Stimulated activated naive CD4-positive, alpha-beta T cell (primary cell): ENCODE measurements at places on chromosomes 16 and 17.

- no peak for DNase-seq
Measured at GRCh38 chr16:4067262-4068001, 48.8 kb downstream of the ADCY9 start.

GRCh38 chr16:79168321-79168720 lies 432.2 kb downstream of the MAF start:
- no peak for DNase-seq

DNA sequence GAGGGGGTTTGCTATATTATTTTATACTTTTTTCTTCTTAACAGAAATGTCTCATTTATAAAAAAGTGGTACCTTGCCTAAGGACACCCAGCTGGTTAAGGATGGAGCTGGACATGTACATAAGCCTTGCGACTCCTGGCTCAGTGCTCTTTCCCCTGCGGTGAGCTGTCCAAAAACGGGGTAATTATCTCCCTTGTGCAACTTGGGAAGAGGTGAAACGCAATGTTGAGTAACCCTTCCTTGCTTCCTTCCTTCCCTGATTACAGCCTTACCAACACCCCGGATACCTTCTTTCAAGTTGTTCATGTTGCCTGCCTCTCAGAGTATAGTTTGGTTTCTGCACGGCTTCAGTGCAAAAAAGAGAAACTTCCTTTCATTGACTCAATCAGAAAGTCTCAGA lies 94.1 kb upstream of the XYLT1 start:
- DNase-seq = no peak

GRCh38 chr16:49465661-49466528 lies 92.3 kb downstream of the C16orf78 start:
- no peak for DNase-seq

DNA sequence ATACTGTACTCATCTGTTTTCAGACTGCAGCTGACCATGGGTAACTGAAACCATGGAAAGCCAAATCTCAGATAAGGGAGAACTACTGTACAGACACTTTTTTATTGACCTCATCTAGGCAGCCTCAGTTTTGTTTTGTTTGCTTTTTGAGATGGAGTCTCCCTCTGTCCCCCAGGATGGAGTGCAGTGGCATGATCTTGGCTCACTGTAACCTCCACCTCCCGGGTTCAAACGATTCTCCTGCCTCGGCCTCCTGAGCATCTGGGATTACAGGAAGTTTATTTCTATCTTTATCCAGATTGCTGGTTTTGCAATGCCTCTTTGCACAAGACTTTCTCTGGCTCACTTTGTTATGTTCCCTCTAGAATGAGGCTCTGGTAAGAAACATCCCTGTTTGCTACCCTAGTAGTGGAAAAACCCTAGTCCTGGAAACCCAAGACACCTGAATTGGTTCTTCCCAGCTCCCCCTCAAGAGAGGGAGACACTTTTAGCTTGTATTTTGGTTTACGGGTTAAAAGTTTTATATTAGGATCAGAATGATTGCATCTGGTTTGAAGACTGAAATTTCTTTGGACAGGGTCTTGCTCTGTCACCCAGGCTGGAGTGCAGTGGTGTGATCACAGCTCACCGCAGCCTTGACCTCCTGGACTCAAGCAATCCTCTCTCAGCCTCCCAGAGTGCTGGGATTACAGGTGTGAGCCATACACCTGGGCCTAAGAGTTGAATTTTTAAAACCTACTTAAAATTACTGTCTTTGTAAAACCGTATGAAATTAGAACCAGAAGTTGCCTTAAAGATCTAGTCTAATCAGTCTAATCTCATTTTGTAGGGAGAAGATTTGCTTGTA lies 38.9 kb downstream of the ZNF207 start:
- DNase-seq = no peak

DNA sequence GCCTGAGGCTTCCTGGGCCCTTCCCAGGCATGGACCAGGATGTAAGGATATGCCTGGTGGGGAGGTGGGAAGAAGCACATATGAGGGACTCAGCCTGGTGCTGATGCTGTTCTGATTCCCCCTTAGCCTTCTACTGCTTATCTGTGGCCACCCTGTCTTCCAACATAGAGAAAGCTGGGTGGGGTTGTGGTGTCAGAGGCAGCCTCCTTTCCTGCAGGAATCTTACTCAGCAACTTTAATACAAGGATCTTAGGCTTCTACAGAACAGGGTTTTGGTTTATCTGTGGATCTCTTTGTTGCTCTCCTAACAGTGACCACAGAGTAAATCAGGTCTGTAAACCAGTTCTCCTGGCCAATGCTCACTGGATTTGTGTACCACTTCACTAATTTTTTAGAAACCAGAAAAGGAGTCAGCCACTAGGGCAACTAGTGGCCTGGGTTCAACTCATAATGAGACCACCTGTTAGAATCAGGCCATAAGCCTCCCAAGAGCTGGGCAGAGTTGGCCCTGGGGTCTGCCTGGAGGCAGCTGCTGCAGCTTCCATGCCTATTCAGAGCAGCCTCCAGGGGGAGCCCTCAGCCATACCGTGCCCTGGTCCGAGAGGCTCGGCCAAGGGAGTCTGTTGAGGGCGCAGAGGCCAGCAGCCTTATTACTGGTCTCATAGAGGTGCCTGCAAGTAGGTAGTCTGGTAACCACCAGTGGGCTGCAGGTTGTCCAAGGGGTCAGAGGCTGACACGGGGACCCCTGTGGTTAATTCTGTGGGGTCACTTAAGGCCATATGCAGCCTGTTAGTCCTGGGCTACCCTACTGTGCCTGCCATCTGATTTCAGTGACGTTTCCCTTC lies 7.1 kb downstream of the HAS3 start:
- no peak for DNase-seq

DNA sequence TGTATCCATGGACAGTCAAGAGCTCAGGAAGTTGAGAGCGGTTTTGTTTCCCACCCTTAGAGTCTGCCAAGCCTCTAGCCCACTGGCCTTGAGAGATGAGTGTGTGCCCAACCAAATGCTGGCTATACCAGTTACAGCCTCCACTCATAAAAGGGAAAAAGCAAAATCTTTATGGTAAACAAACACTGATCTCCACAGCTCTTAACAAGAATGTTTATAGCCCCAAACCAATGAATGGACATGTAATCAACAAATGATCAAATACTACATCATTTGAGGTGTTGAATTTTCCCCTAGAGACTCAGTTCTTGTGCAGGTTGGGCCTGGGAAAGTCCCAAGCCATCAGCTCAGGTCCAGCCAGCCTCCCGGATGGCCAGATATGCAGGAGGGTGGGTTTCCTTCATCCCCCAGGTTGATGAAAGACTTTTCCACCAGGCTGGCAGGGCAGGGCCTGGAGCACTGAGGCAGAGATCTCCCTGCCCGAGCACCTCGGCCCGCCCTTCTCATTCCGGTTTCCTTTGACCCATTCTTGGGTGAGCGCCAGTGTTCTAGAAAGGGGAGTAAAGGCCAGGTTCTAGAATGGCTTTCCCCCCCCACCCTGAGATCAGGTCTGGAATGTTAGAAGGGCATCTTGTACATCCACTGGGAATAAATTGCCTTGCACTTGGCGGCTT lies 3.9 kb upstream of the EFTUD2 start:
- no peak for DNase-seq

DNA sequence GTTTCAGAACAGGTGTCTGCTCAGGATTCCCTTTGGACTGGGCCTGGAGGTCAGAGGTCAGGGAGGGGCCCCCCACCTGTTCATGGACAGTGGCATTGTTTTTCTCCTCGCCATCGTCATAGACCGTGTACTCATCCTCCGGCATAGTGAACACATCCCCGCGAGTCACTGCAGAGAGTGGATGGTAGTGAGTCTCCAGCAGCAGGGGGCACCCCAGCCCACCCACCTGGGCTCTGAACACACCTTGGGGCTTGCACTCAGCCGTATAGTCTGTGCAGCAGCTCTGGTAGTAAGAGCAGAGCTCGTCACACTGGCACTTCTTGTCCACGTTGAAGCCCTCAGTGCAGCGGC lies 448 bp downstream of the VTN start:
- no peak for DNase-seq

DNA sequence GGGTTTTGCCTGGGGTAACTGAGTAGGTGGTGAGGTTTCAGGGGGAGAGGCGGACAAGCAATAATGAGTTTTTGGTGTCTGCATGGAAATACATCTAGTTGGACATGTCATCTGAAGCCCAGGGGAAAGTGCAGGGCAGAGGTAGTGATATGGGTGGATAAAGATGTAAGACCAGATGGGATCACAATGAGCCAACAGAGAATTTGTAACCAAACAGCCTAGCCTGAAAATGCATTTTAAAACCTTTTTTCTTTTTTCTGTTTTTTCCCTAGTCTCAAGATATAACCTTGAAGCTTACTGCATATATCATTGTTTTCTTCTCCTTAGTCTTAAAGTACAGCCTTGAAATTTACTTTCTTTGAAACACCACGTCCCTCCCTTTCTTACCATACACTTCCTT lies 3.7 kb upstream of the ZNF19 start:
- no peak for DNase-seq
